ENCODE measurements at places on chromosomes 7 and 10.

- H3K4me3 ChIP-seq, result no peak overlapping the region
- DNase-seq, result no peak
- no peaks in the 10 kb centered on the region for H3K27me3 ChIP-seq
- no peaks in the 10 kb centered on the region for H3K36me3 ChIP-seq
Measured at GRCh38 chr10:98916526-98917125, 319.0 kb downstream of the HPSE2 start.

- no peaks in the 10 kb centered on the region for H3K36me3 ChIP-seq
- H3K27me3 ChIP-seq, result no peaks in the 10 kb centered on the region
- no peak overlapping the region for H3K4me3 ChIP-seq
- DNase-seq, result no peak
Measured at GRCh38 chr7:103540338-103540737, 94.3 kb upstream of the SLC26A5 start.

GRCh38 chr10:46080886-46081285 is 34.8 kb upstream of the MSMB start:
- no peaks in the 10 kb centered on the region for H3K36me3 ChIP-seq
- DNase-seq, result no peak
- H3K4me3 ChIP-seq, result no peak overlapping the region
- no peaks in the 10 kb centered on the region for H3K4me1 ChIP-seq
- no peaks in the 10 kb centered on the region for H3K27me3 ChIP-seq

GRCh38 chr10:80137031-80137862 is 4.7 kb downstream of the PLAC9 start:
- no peak overlapping the region for H3K4me3 ChIP-seq
- DNase-seq, result peak; percentile 37
- no peak overlapping the region for H3K27ac ChIP-seq
- H3K27me3 ChIP-seq, result peaks cover 3% of the 10 kb centered on the region

- H3K4me1 ChIP-seq, result peaks cover 30% of the 10 kb centered on the region
- DNase-seq, result peak; percentile 93
- peak overlapping the region; percentile 45 for H3K4me3 ChIP-seq
- no peaks in the 10 kb centered on the region for H3K36me3 ChIP-seq
- H3K27me3 ChIP-seq, result no peaks in the 10 kb centered on the region
- peak overlapping the region; percentile 13 for H3K27ac ChIP-seq
Measured at GRCh38 chr10:21497177-21497807, 28.2 kb downstream of the SKIDA1 start.

- no peak overlapping the region for H3K4me3 ChIP-seq
- H3K4me1 ChIP-seq, result no peaks in the 10 kb centered on the region
- no peaks in the 10 kb centered on the region for H3K27me3 ChIP-seq
- no peaks in the 10 kb centered on the region for H3K36me3 ChIP-seq
- no peak for DNase-seq
Measured at GRCh38 chr7:80637454-80637853, 988 bp upstream of the CD36 start.

DNA sequence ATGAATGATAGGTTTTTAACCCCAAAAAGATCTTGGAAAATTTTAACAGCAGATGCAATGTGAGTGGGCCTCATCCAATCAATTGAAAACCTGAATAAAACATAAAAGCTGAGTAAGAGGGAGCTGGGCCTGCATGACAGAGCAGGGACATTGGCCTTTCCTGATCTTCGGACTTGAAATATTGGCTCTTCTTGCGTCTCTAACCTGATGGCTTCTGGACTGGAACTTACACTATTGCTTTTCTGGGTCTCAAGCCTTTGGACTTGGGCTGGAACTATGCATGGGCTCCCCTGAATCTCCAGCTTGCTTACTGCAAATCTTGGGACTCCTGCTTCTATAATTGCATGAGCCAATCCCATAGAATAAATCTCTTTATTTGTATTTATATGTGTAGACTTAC is 9.0 kb downstream of the A1CF start:
- no peak for DNase-seq
- no peak overlapping the region for H3K27ac ChIP-seq
- peaks cover 17% of the 10 kb centered on the region for H3K4me1 ChIP-seq
- no peaks in the 10 kb centered on the region for H3K36me3 ChIP-seq
- no peak overlapping the region for H3K4me3 ChIP-seq

- no peaks in the 10 kb centered on the region for H3K36me3 ChIP-seq
- no peak for DNase-seq
- no peak overlapping the region for H3K27ac ChIP-seq
- H3K27me3 ChIP-seq, result no peaks in the 10 kb centered on the region
- no peaks in the 10 kb centered on the region for H3K4me1 ChIP-seq
- no peak overlapping the region for H3K4me3 ChIP-seq
Measured at GRCh38 chr10:131854579-131855335, 46.1 kb upstream of the PPP2R2D start.

DNA sequence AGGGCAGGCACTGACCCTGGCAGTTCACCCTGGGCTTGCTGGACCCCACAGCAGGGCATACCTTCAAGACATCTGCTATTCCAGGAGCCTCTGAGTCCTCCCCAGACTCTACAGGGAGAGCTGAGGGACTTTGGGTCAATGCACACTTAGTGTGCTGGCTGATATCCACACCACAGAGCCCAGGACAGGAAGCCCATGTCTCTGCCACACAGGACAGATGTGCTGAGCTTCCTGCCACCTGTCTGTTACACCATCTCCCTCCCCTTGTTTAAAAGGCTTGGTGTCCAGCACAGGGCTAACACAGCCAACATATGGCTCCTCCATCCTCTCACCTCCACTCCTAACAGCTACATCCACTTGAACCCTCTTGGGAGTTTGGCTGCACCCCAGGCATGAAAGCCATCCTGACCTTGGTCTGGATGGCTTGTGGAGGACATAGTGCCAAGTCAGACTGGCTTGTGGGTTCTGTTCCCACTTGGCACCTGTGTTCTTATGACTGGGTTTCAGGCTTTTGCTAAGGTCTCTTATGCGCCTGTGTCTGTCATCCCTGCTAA is 529.8 kb downstream of the GALNT17 start:
- H3K27ac ChIP-seq, result no peak overlapping the region
- H3K36me3 ChIP-seq, result no peaks in the 10 kb centered on the region
- DNase-seq, result no peak

- DNase-seq, result no peak
- no peaks in the 10 kb centered on the region for H3K27me3 ChIP-seq
- H3K36me3 ChIP-seq, result no peaks in the 10 kb centered on the region
- no peak overlapping the region for H3K27ac ChIP-seq
- no peak overlapping the region for H3K4me3 ChIP-seq
Measured at GRCh38 chr7:116969371-116969902, 16.1 kb downstream of the ST7 start.

DNA sequence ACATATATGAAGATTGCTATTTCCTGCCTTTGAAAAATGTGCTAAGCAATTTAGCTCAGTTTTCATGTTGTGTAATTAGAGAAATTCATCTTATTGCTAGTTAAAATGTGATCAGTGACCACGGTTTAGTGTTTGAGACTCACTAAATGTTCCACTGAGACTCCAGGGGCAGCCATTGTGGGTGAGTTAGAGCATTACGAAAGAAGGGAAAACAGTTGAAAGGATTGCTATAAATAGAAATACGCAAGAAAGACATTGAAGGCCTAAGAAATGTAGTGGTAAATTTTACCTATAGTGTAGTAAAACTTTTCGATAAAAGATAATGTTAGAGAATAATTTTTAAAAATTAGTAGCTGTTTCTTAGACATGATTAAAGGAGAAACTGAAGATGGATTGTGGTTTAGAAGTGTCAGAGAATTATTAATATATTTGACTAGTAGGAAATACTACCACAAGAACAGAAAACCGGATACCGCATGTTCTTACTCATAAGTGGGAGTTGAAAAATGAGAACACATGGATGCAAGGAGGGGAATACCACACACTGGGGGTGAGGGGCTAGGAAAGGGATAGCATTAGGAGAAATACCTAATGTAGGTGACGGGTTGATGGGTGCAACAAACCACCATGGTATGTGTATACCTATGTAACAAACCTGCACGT is 394.5 kb downstream of the SEMA3D start:
- no peak for DNase-seq
- H3K4me1 ChIP-seq, result no peaks in the 10 kb centered on the region
- no peak overlapping the region for H3K27ac ChIP-seq
- H3K36me3 ChIP-seq, result no peaks in the 10 kb centered on the region

DNA sequence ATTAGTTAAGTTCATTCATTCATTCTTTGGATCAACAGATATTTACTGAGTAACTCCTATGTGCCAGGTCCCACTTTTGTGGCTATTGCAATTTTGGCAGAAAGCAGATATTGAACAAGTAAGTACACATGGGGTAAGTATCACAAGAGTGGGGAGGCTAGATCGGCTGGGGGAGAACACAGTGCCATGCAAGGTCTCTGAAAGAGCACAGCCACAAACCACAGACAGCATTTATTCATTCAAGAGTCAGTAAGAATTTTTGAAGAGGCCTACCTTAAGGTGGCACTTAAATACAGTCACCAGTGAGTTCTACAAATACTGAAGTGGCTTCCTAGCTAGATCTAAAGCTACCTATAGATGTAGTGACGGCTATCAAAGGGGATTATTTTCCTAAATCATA is 304.2 kb downstream of the RNLS start:
- no peaks in the 10 kb centered on the region for H3K27me3 ChIP-seq
- no peaks in the 10 kb centered on the region for H3K36me3 ChIP-seq
- no peaks in the 10 kb centered on the region for H3K4me1 ChIP-seq

GRCh38 chr7:461453-462172 is 58.0 kb downstream of the PDGFA start:
- H3K4me1 ChIP-seq, result peaks cover 17% of the 10 kb centered on the region
- no peak overlapping the region for H3K27ac ChIP-seq
- no peak for DNase-seq
- H3K4me3 ChIP-seq, result no peak overlapping the region

- DNase-seq, result no peak
- H3K4me1 ChIP-seq, result peaks cover 3% of the 10 kb centered on the region
- H3K36me3 ChIP-seq, result no peaks in the 10 kb centered on the region
Measured at GRCh38 chr7:3068530-3068929, 24.9 kb upstream of the CARD11 start.

GRCh38 chr10:5447611-5448071 is 35.3 kb downstream of the NET1 start:
- H3K4me3 ChIP-seq, result no peak overlapping the region
- H3K36me3 ChIP-seq, result no peaks in the 10 kb centered on the region
- H3K27ac ChIP-seq, result peak overlapping the region; percentile 71
- H3K4me1 ChIP-seq, result peaks cover 26% of the 10 kb centered on the region
- H3K27me3 ChIP-seq, result no peaks in the 10 kb centered on the region

- DNase-seq, result no peak
- H3K4me3 ChIP-seq, result no peak overlapping the region
- no peak overlapping the region for H3K27ac ChIP-seq
- H3K4me1 ChIP-seq, result peaks cover 5% of the 10 kb centered on the region
- no peaks in the 10 kb centered on the region for H3K36me3 ChIP-seq
Measured at GRCh38 chr7:12635830-12636229, 51.6 kb upstream of the ARL4A start.

DNA sequence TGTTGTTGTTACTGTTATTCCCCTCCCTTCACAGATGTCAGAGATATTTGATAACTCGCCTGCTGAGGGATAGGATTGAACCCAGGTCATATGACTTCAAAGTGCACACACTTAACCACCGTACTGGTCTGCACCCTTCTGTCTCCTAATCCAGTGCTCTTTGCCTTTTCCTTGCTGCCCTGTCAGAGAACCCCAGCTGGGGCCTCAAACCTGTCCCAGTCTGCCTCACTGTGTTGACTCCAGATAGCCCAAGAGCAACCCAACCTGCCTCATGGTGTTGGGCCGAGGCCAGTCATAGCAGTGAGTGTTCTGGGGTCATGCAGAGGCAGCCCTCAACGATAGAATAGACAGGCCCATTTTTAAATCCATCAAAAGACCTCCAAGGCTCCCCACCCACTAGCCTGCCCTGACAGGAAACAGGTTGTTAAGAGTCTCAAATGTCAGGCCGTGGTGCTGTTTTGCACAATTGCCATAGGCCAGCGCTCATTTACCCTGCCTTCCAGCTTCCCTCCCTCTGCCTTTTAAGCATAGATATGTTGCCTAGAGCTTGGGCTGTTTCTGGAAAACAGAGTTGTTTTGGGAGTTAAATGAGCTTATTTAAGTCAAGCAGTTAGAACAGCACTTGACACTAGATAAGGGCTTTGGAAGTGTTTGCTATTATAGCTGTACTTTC is 37.0 kb upstream of the PDCD4 start:
- no peaks in the 10 kb centered on the region for H3K36me3 ChIP-seq
- H3K4me3 ChIP-seq, result no peak overlapping the region
- peak; percentile 74 for DNase-seq
- H3K27ac ChIP-seq, result peak overlapping the region; percentile 96
- H3K27me3 ChIP-seq, result no peaks in the 10 kb centered on the region

GRCh38 chr7:129285111-129285510 is 60.3 kb downstream of the AHCYL2 start:
- H3K36me3 ChIP-seq, result no peaks in the 10 kb centered on the region
- no peak for DNase-seq
- H3K27me3 ChIP-seq, result no peaks in the 10 kb centered on the region
- no peak overlapping the region for H3K27ac ChIP-seq
- peaks cover 19% of the 10 kb centered on the region for H3K4me1 ChIP-seq

- no peak for DNase-seq
- H3K4me3 ChIP-seq, result no peak overlapping the region
- H3K27ac ChIP-seq, result no peak overlapping the region
- no peaks in the 10 kb centered on the region for H3K27me3 ChIP-seq
- no peaks in the 10 kb centered on the region for H3K36me3 ChIP-seq
Measured at GRCh38 chr10:47181052-47181849, 118.7 kb upstream of the GDF10 start.

DNA sequence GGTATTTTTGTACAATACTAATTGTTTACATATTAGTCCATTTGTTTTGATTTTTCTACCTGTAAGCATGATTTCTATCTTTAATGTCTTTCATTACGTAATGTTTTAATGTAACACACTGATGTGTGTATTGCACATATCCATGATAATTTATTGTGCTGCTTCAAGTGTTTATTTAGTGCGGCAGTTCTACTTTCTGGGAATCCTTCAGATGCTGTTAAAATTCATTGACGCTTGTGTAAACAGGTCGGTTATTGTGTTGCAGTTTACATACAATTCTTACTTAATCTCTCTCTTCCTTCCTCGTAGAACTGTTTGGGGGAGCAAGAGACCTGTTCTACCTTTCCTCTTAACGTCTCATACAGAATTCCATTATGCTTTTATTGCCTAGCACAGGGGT is 6.9 kb downstream of the TMEM60 start:
- DNase-seq, result no peak
- H3K27ac ChIP-seq, result peak overlapping the region; percentile 41
- no peaks in the 10 kb centered on the region for H3K36me3 ChIP-seq
- H3K27me3 ChIP-seq, result no peaks in the 10 kb centered on the region
- no peak overlapping the region for H3K4me3 ChIP-seq
- H3K4me1 ChIP-seq, result peaks cover 26% of the 10 kb centered on the region

- H3K4me3 ChIP-seq, result no peak overlapping the region
- H3K27ac ChIP-seq, result no peak overlapping the region
- no peak for DNase-seq
Measured at GRCh38 chr7:85974176-85974575, 669.5 kb upstream of the GRM3 start.

- DNase-seq, result no peak
- H3K27ac ChIP-seq, result no peak overlapping the region
- H3K4me1 ChIP-seq, result peaks cover 9% of the 10 kb centered on the region
Measured at GRCh38 chr7:35026150-35026549, 11.1 kb downstream of the DPY19L1 start.

- H3K27ac ChIP-seq, result no peak overlapping the region
- H3K4me3 ChIP-seq, result no peak overlapping the region
- no peaks in the 10 kb centered on the region for H3K36me3 ChIP-seq
- no peaks in the 10 kb centered on the region for H3K27me3 ChIP-seq
Measured at GRCh38 chr10:114374053-114374791, 30.1 kb downstream of the AFAP1L2 start.

GRCh38 chr10:50336140-50336539 is 84.8 kb upstream of the ASAH2 start:
- no peak for DNase-seq
- no peak overlapping the region for H3K4me3 ChIP-seq
- peaks cover 4% of the 10 kb centered on the region for H3K4me1 ChIP-seq
- no peaks in the 10 kb centered on the region for H3K36me3 ChIP-seq
